ENCODE measurements at places on chromosomes 11 and 22. TPM values are rescaled to one million over a fixed set of nuclear protein-coding genes. Genes with fewer than 3 reads are reported as not detected.

Gene TSPAN18
- 34.3 TPM for total RNA-seq

Gene BEST1
- total RNA-seq: 66.5 TPM

Gene GTF2H1
- 94.6 TPM for total RNA-seq

Gene CACNA1I
- 1.9 TPM for total RNA-seq

Gene OR51B5
- total RNA-seq: 0.99 TPM

Gene OR8G5
- not detected for total RNA-seq

Gene INS
- not detected for total RNA-seq

Gene TRPM5
- 0.11 TPM for total RNA-seq

Gene NUCB2
- total RNA-seq: 102 TPM

Gene OR8D4
- not detected for total RNA-seq

Gene APOBEC3H
- not detected for total RNA-seq

Gene LMO2
- total RNA-seq: 17.5 TPM

Gene OR2D2
- 0.38 TPM for total RNA-seq

Gene CEP164
- 53.5 TPM for total RNA-seq

Gene ASCC2
- 31.0 TPM for total RNA-seq

Gene MS4A8
- not detected for total RNA-seq

All from camera-type eye (tissue), 1 donor.